A549 treated with CORT108297 at 1 μM for 4 hours (cell line): ENCODE measurements at places on chromosomes 1 and 21. TPM values are rescaled to one million over a fixed set of nuclear protein-coding genes. Genes with fewer than 3 reads are reported as not detected.

Gene TGFB2
- total RNA-seq, result 16.6 to 25.7 TPM (median 19.4 TPM) in 5 replicates

Gene PALMD
- total RNA-seq, result 0.25 to 0.46 TPM (median 0.43 TPM) in 5 replicates

Gene NEXN
- 4.5 to 8.5 TPM (median 5.4 TPM) in 5 replicates for total RNA-seq

Gene ATP1A4
- not detected in 5 replicates for total RNA-seq

Gene CDA
- 33.9 to 42.8 TPM (median 35.8 TPM) in 5 replicates for total RNA-seq

Gene S100A7
- not detected in 5 replicates for total RNA-seq

Gene NCSTN
- total RNA-seq, result 40.9 to 48.5 TPM (median 47.4 TPM) in 5 replicates

Gene TTC34
- 0.02 to 0.06 TPM (median 0.04 TPM) in 5 replicates for total RNA-seq

Gene ZNF436
- 4.9 to 5.8 TPM (median 5.3 TPM) in 5 replicates for total RNA-seq

Gene SEMA4A
- 0.20 to 0.46 TPM (median 0.42 TPM) in 5 replicates for total RNA-seq

Gene TXNIP
- total RNA-seq, result 0.08 to 0.30 TPM (median 0.15 TPM) in 5 replicates

Gene CNIH3
- total RNA-seq, result 0.25 to 0.69 TPM (median 0.56 TPM) in 5 replicates

Gene HSD11B1
- total RNA-seq, result 0.12 to 0.14 TPM in 2 of 5 replicates, not detected in the others

Gene GBP7
- total RNA-seq, result not detected in 5 replicates

Gene IRF6
- total RNA-seq, result 0.06 to 0.14 TPM (median 0.10 TPM) in 5 replicates

Gene PLA2G2F
- not detected in 5 replicates for total RNA-seq

Gene LRRN2
- 14.3 to 20.0 TPM (median 16.5 TPM) in 5 replicates for total RNA-seq

Gene KRTAP11-1
- not detected in 5 replicates for total RNA-seq

Gene LCE3E
- 0.16 to 0.17 TPM in 2 of 5 replicates, not detected in the others for total RNA-seq

Gene LAMC2
- total RNA-seq, result 21.5 to 31.5 TPM (median 24.9 TPM) in 5 replicates

Gene OTUD7B
- total RNA-seq, result 9.2 to 12.5 TPM (median 11.5 TPM) in 5 replicates

Gene CAPN8
- total RNA-seq, result 0.57 to 0.88 TPM (median 0.74 TPM) in 5 replicates

Gene ZNF695
- 2.1 to 2.9 TPM (median 2.5 TPM) in 5 replicates for total RNA-seq

Gene CD1E
- total RNA-seq, result not detected in 5 replicates

Gene KRTAP12-2
- total RNA-seq, result not detected in 5 replicates

Gene SYTL1
- 0.30 to 0.88 TPM (median 0.56 TPM) in 5 replicates for total RNA-seq

Gene BCAN
- total RNA-seq, result 0.05 to 0.12 TPM in 2 of 5 replicates, not detected in the others

Gene NEK2
- 39.2 to 55.5 TPM (median 45.6 TPM) in 5 replicates for total RNA-seq

Gene IL22RA1
- total RNA-seq, result 3.8 to 5.5 TPM (median 4.8 TPM) in 5 replicates

Gene VANGL1
- 17.1 to 23.2 TPM (median 20.8 TPM) in 5 replicates for total RNA-seq

Gene LYPD8
- total RNA-seq, result 0.09 to 0.15 TPM (median 0.11 TPM) in 4 of 5 replicates, not detected in the other

Gene NPHS2
- total RNA-seq, result not detected in 5 replicates

Gene ASTN1
- not detected in 5 replicates for total RNA-seq

Gene TRAF3IP3
- not detected in 5 replicates for total RNA-seq
